ENCODE measurements at places on chromosomes 1 and 21.
A peak's percentile ranks its signal among the peaks of the same experiment; 100 is the strongest.

DNA sequence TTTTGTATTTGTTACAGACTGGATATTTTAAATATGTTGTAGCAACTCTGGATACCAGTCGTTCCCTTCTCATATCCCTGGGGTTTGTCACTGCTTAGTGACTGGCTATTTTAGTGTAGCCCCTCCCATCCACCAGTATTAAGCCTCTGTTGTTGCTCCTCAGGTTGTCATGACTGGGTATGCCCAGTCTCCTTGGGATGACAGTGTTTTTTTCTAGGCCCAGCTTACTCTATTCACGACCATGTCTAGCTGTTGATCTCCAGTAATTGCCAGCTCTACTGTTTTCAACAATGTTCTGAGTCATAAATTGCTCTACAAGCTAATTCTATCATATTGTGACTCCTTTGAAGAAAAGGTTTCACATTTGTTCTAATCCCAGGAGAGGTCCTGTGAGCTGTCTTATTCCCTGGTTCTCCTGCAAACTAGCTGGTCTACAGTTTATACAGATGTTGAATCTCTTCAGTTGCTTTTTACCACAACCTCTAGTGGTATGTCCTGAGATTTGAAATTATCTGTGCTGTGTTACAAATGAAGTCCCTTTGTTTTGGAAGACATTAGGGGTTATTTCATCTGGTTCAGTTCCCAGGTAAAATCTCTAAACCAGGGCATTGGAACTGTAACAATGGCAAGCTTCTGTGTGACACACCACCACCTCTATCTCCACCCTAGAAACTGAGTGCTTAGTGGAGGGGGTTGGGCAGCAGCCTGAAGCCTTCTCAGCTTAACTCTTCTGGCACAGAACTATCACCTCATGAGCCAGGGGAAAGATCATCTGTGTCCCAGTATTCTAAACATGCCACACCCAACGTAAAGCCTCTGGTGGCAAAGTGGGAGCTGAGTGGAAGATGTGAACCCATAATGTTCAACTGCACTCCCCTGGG lies 124.6 kb downstream of the TRIM33 start:
- no peak for DNase-seq

GRCh38 chr21:45142469-45143308 lies 68.3 kb downstream of the ADARB1 start:
- DNase-seq = no peak

GRCh38 chr1:18494304-18494703 lies 13.6 kb downstream of the KLHDC7A start:
- no peak for DNase-seq

GRCh38 chr1:53552981-53553733 lies 94.0 kb downstream of the DMRTB1 start:
- DNase-seq = no peak

DNA sequence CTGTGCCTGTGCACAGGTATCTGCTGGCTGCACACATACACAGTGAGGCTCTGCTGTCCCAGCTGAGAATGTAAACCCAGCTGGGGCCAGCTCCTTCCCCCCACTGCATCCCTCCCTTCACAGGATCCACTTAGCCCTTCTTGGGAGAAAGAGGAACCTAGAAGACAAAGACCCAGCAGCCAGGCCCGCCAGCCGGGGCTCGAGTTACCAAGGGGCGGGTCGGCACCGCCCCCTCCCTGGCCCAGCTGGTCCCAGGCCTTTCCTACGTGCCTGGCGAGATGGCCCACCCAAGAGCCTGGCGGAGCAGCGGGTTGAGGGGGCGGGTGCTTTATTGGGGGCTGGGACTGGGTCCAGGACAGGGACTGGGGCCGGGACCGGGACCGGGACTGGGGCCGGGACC lies 2.1 kb downstream of the SH3BGRL3 start:
- DNase-seq = no peak

GRCh38 chr1:31394584-31395193 lies 18.3 kb upstream of the SERINC2 start:
- DNase-seq = peak; percentile 28

- no peak for DNase-seq
Observed at GRCh38 chr1:44067266-44068250, 36.3 kb upstream of the SLC6A9 start.

DNA sequence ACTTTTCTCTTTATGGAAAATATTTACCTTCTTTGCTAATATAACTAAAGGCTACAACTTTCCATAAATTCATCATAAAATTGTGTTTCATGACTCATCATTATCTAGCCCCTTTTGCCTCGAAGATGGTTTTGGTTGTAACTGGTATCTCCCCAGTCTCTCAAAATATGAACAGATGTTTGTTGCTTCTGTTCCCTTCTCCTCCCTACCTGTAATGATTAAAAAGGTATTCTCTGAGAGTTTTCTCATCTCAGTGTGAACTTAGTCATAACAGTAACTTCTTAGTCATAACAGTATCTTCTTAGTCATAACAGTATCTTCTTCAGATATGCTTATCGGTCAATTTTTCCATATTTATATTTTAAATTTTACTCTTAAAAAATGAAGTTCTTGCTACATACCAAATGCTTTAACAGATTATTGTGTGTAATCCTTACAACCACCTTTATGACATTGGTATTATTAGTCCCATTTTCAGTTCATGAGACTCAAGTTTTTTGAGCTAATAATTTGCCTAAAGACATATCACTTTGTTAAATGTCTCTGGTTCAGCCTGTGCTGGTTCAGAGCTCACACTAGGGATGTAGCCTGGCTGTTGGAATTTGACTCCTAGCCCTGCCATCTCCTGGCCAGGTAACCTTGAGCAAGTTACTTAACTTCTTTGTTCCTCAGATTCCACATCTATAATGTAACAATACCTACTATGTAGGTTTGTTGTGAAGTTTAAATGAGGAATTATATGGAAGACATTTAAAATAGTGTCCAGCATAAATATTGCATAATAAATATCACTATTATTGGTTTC lies 32.6 kb downstream of the ATP1B1 start:
- no peak for DNase-seq

GRCh38 chr1:32491386-32491785 lies 26.5 kb downstream of the ZBTB8B start:
- no peak for DNase-seq

- DNase-seq = no peak
Observed at GRCh38 chr21:35058058-35058457, 9.0 kb upstream of the RUNX1 start.

GRCh38 chr1:98264727-98265126 lies 343.9 kb upstream of the DPYD start:
- no peak for DNase-seq

- no peak for DNase-seq
Observed at GRCh38 chr1:208269338-208269666, 25.1 kb upstream of the PLXNA2 start.

- DNase-seq = no peak
Observed at GRCh38 chr1:189681252-189681919, 796.3 kb downstream of the BRINP3 start.

DNA sequence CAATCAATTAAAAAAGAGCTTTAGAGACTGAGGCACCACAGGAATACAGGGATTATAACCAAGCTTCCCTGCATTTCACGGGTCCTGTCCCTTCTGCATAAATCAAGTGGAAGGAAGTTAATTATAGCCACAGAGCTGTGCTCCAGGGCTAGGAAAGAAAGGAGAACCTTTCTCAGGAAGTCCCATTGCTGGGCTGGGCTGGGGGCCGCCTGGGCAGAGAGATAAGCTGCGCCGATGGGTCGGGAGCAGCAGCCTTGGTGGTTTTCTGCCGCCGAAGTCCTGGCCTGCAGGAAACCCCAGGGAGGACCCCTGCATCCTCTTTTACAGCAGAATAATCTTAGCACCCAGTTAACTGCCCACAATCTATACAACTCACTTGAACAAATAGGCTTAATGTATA lies 12.6 kb upstream of the CD34 start:
- DNase-seq = peak; percentile 84

Measured in dermis microvascular lymphatic vessel endothelial cell (primary cell).